ENCODE measurements at places on chromosomes 5 and 9. TPM values are rescaled to one million over a fixed set of nuclear protein-coding genes. Genes with fewer than 3 reads are reported as not detected.

ISL1 gene
- polyA plus RNA-seq = not detected

DNA sequence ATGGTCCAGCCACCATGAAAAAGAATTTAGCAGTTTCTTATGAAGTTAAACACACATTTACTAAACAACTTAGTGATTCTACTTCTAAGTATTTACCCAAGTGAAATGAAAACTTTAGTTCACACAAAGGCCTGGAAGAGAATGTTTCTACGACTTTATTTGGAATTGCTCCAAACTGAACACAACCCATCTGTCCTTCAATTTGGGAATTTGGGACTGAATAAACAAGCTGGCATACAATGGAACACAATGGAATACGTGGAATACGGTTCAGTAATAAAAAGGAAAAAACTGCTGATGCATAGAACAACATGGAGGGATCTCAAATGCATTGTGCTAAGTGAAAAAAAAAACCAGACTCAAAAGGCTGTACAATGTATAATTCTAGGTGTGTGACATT is 44.6 kb upstream of the BASP1 start:
- no peak for DNase-seq

SPATA24 gene
- 11.6 TPM for polyA plus RNA-seq

DNA sequence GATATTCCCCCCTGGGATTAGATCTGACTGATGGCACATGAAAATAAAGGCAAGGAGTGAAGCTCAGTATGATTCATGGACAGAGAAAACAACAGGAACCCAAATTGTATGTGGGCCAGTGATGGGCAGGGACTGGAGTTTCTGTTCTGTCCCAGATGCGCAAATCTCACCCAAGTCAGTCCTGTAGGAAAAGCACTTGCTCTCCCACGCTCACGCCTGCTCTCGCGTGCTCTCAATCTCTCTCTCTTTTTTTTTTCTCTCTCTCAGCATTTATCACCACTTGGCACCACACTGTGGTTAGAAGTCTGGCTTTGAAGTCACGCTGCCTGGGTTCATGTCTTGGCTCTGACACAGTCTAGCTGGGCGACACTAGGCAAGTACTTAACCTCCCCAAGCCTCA is 106.5 kb upstream of the LRRTM2 start:
- DNase-seq = no peak

Data from right renal cortex interstitium (tissue), 3 donors.